ENCODE measurements at places on chromosomes 3 and 15.

DNA sequence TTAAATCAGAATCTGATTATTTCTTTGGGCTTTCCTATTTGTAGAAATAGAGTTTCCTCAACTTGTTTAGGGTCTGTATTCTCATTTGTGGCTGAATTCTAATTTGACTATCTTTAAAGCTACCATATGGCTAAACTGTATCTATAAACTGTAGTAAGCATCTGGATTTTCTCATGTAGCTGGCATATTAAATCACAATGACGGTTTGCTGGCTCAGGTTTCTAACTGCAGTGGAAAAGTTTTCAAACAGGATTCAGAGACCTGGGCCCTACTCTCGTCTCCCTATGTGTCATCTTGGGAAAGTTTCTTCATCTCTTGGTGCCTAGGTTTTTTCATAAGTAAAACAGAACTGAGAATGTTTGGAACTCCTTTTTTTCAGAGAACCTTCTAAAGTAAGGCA, 68.3 kb downstream of the GALK2 start:
- no peak for DNase-seq

- no peak for DNase-seq
Measured at GRCh38 chr3:174397848-174398247, 461.3 kb upstream of the NAALADL2 start.

DNA sequence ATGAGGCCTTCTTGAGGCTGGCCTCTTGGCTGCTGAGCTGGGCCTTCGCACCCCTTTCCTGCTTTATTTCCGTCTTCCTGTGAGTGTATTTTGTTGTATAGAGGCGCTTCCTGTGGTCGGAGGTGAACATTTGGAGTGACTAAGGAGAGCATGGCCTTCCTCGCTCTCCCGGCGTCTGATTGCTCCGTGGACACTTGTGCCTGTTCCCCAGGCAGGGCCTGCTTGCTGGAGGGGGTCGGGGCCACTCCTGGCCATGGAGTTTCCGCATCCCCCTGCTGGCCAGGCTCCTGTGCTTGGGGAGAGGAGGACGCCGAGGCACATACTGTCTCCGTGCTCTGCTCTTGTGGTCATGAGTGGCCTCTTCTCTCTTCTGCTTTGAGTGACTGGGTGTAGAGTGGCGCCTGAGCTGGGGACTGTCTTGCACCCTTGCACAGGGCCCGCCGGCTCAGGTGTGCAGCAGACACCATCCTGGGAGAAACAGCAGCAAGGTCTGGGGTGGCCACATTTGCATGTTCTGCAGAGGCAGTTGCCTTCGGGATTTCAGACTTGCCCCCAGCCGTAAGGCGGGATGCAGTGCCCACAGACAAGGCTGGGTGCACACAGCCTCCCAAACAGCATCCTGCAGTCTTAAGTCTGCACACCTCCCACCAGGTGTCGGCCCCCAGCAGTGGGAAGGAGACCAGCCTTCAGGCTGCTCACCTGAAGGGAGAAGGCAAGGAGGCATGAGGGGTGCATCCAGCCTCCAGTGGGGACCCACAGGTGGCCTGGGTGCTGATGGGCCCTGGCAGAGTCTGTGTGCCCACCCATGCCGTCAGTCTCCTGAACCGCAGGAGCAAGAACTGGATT, 16.4 kb downstream of the KLF13 start:
- DNase-seq: no peak

- DNase-seq: no peak
Measured at GRCh38 chr3:109430911-109431563, 93.7 kb upstream of the DPPA4 start.

DNA sequence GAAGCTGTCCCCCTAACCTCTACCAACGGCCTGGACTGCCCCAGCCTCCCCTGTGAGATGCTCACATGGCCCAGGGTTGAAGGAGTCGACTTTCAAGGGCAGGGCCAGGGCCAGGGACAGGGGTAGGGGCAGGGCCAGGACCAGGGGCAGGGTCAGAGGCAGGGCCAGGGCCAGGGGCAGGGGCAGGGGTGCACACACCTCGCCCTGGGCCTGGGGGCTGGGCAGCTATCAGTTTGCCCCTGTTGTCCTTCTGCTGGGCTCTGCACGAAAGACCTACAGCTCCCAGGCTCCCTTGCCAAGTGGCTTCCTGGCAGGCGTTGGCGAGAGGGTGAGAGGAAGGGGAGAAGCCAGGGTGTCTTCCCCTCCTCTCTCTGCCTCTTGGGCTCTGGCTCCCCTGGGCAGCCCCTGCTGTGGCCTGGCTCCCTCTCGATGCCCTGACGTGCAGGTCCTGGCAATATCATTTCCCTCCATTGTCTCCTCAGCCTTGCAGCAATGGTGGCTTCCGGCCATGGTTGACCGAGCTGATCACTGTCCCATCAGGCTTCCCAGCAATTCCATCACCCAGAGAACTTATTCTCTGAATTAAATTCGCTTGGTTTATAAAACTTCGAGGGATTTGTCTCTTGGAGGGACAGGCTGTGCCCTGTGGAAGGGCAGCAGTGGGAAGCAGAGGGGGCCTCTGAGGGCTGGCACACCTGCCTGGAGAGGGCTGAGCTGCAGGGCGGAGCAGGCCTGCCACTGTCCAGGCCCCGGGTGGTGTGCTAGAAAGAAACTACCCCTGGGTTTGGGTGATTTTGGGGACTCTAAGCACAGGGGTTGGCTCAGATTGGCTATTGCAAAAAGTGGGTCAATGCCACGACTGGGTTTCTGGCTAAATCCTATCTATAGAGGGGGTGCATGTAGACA, 13.9 kb downstream of the PRR23E start:
- DNase-seq: no peak

GRCh38 chr15:91694831-91695210, 158.7 kb upstream of the SLCO3A1 start:
- DNase-seq: no peak

- no peak for DNase-seq
Measured at GRCh38 chr3:14335774-14336748, 66.3 kb upstream of the SLC6A6 start.

- DNase-seq: no peak
Measured at GRCh38 chr3:169060037-169060436, 603.5 kb downstream of the MECOM start.

- DNase-seq: no peak
Measured at GRCh38 chr15:31049682-31050615, 51.6 kb downstream of the TRPM1 start.

- no peak for DNase-seq
Measured at GRCh38 chr3:158158969-158159368, 49.1 kb downstream of the RSRC1 start.

- no peak for DNase-seq
Measured at GRCh38 chr3:3296979-3297381, 117.5 kb upstream of the CRBN start.

GRCh38 chr3:192840143-192840836, 77.4 kb downstream of the MB21D2 start:
- DNase-seq: no peak

GRCh38 chr3:14925729-14926591, 21.4 kb upstream of the NR2C2 start:
- no peak for DNase-seq

Data from activated CD8-positive, alpha-beta memory T cell treated with anti-CD3 and anti-CD28 coated beads for 1 hour (primary cell).